ENCODE measurements at places on chromosomes 11 and 22.
A peak's percentile ranks its signal among the peaks of the same experiment; 100 is the strongest.

DNA sequence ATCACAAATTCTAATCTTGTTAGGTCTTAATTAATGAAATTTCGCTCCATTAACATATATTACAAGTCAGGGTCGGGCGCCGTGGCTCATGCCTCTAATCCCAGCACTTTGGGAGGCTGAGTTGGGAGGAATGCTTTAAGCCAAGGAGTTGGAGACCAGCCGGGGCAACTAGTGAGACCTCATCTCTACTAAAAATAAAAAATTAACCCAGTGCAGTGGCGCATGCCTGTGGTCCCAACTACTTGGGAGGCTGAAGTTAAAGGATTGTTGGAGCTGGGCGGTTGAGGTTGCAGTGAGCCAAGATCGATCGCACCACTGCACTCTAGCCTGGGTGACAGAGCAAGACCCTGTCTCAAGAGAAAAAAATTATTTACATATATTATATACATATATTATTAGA lies 1.9 kb downstream of the TMA7B start:
- DNase-seq, result no peak

DNA sequence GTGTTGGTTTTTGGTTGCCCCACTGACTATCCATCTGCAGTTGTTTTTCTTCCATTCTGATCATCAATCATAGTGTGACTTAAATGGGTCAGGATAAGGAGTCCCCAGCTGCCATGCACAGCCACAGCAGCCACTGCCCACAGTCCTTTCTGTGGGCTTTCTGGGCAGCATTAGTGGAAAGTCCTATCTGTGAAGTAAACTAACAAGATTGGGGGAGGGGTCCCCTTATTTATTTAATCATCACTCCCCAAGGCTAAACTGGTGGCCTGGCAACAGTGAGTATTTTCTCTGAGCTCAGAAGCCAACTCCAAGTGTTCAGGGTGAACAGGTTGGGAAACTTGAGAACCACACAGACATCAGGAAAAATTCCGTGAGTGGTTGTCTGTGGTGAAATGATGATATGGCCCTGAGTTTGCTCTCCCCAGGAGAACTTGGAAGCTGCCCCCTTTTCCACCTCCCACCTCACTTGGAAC lies 145.0 kb downstream of the CCDC34 start:
- DNase-seq, result no peak

DNA sequence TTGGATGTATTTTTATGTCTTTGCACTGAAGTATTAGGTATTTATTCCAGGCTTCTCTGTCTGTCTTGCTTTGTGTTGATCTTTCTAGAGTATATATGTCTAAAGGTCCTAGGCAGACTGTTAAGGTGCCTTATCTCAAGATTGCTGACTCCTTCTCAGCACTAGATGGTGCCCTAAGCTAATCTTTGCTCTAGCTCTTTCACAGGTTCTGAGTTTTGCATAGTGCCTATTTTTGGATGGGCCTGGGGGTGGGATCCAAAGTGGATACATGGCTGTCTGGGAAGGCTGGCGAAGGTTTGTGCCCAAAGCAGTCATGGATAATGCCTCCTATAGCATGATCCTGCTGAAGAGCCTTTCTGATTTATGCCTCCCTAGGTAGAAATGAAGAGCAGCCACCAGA lies 154.9 kb downstream of the TRPC6 start:
- no peak for DNase-seq

DNA sequence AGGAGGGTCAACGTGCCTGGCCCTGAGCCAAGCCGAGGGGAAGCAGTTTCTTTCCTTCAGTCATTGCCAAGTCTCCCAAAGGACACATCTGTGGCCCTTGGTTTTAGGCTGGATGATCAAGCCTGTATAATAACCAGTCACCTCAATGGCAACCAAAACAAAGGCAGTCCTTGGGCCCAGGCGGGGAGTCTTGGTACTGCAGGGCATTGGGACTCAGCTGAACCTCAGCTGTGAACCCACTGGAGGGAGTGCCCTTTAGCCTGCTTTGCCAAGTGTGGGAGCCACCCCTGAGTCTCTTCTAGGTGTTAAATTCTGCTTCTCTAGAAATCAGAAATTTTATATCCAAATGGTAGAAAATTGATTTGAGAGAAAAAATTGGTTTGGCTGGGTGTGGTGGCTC lies 36.9 kb downstream of the CPT1A start:
- no peak for DNase-seq

DNA sequence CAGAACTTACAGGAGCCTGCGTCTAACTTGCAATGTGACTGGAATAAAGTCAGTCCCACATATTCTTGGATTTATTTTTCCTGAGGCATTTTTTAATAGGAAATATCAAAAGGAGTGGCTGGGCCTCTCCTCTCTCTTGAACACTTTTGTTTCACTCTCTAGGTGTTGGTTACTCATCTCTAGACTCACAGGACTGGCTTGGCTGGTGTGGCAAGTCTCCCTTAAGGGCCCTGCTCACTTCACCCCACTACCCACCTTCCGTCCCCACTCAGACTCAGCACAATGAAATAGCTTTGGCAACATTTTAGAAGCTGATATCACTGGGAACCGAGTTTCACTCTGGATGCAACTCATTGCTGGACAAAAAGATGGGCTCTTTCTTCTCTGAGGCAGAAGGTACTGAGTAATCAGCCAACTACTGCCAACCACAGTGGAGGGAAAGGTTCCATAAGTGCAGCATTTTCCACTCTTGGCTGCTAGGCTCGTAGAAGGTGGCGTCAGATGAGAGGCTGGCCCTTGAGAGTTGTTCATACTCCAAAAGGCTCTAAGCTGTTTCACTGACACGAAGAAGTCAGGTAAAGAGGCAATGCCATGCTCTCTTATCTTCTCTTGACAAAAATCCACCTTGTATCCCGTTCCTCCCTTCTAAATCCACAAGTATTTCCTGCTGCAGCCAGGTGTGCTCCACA lies 390.6 kb downstream of the SOX6 start:
- no peak for DNase-seq

DNA sequence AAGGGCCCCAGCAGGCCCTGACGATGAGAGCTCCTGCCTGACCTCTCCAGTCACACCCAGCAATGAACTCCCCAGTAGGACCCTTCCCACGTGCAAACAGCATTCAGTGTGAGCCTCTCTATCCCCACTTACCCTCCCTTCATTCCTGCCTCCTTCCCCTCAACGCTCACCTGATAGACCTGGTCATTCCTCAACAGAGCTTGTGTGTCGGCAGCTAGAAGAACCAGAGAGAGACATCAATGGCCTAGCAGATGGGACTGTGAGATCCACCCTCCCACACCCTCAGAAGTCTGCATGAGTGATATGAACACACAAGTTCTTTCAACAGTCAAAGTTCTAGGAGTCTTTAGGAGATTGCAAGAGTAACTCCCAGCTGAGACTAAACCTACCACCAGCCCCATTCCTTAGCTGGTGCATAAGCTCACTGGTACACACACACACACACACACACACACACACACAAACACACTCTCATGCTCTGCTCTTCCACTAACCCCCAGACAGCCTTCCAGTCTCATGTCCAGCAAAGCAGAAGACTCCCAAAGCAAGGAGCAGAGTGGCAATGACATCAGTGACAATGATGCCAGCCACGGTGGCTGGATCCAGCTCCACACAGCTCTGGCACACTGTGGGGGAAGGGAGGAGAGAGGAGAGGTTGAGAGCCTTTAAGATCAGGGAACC lies 3.1 kb downstream of the CD3D start:
- no peak for DNase-seq

- DNase-seq, result peak; percentile 22
Measured at GRCh38 chr22:41983513-41984405, 14.5 kb downstream of the SEPTIN3 start.

DNA sequence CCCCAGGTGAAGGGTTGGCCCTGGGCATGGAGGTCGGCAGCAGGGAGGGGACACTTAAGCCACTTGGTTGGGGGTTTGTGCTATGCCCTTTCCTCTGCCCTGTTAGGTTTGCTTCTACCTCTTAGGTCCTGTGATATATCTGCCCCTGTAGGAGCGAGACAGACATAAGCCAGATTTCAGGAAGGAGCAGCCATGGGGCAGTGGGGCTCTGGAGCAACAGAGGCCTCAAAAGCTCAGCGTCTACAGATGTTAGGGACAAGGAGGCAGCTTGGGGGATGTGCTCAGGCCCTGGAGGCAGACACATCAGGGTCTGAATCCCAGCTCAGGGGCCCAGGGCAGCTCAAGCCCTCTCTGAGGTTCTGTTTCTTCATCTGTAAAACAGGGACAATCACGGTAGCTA lies 27.2 kb upstream of the KCNQ1OT1 start:
- no peak for DNase-seq

DNA sequence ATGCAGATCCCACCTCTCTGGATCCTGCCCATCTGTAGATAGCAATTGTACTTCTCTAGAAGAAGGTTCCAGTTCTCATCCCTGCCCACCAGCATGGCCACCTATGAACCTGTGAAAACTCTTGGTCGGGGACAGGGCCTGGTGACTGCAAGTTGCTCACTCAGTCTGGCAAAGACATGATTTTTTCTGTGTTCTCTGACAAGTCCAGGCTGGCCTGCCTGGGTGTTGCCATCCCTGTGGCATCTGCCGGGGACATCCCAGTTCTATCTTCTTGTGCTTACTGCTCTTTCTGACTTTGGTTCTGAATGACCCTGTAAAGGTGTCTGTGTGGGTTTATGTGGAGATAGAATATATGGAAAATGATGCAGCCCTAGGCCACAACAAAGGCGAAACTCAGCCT lies 545.8 kb downstream of the INSC start:
- no peak for DNase-seq
